ENCODE measurements at places on chromosomes 2 and 18. TPM values are rescaled to one million over a fixed set of nuclear protein-coding genes. Genes with fewer than 3 reads are reported as not detected.

Gene TNFRSF11A
- 0.66 TPM for total RNA-seq

Gene CRYBA2
- total RNA-seq = not detected

Gene SCYGR4
- total RNA-seq = not detected

Gene DTNA
- 28.2 TPM for total RNA-seq

Gene LTBP1
- 190 TPM for total RNA-seq

Gene IL36G
- total RNA-seq = not detected

Gene CCDC68
- total RNA-seq = 8.3 TPM

Gene HOXD10
- not detected for total RNA-seq

Gene ASB18
- not detected for total RNA-seq

Gene PELI1
- 5.9 TPM for total RNA-seq
